ENCODE measurements at places on chromosomes 2 and 18.

DNA sequence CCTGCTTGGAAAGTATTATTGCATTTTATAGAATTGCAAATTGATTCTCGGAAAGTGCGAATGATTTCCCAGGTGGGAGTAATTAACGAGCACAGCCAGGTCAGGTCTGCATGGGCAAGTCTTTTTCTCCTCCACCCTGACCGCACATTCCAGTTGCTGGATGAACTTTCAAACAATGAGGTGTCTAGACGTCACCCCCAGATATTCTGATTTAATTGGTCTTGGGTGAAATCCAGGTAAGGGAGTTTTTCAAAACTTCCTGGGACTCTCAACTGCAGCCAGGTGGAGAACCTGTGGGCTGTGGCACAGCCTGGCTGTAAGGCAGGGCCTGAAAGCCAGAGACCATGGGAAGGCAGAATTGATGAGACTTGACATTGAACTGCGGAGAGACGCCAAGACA is 15.9 kb upstream of the RNF152 start:
- no peak for DNase-seq

GRCh38 chr18:42850174-42851083 is 265.1 kb downstream of the RIT2 start:
- no peak for DNase-seq

GRCh38 chr2:152171718-152172117 is 3.8 kb downstream of the STAM2 start:
- DNase-seq: no peak

- DNase-seq: no peak
These were observed 217.6 kb upstream of the SIX3 start for GRCh38 chr2:44723921-44724320.

- DNase-seq: no peak
These were observed 48.6 kb downstream of the EMILIN2 start for GRCh38 chr18:2895391-2895790.

DNA sequence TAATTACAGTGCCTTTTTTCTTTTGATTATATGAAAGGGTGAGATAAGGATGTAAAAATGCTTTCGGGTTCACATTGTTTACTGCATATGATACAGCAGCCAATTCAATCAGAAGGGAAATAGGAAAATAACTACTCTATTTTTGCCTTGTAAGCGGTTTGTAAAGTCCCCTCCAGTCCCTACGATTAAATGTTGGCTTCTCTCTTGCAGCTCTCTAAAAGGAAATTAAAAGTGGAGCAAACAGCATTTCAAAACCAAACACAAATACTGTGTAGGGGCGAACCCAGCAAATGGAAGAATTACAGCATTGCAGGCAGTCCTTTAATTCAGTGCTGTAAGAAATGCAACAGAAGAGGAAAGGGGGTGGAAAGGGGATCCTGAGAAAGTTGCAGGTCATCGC is 18.9 kb downstream of the LYPD6B start:
- no peak for DNase-seq

Measured in left renal pelvis (tissue), 4 donors.